ENCODE measurements at places on chromosomes 11 and 22.

- no peak for DNase-seq
These were observed 12.7 kb downstream of the OR56A5 start for GRCh38 chr11:5955586-5955985.

DNA sequence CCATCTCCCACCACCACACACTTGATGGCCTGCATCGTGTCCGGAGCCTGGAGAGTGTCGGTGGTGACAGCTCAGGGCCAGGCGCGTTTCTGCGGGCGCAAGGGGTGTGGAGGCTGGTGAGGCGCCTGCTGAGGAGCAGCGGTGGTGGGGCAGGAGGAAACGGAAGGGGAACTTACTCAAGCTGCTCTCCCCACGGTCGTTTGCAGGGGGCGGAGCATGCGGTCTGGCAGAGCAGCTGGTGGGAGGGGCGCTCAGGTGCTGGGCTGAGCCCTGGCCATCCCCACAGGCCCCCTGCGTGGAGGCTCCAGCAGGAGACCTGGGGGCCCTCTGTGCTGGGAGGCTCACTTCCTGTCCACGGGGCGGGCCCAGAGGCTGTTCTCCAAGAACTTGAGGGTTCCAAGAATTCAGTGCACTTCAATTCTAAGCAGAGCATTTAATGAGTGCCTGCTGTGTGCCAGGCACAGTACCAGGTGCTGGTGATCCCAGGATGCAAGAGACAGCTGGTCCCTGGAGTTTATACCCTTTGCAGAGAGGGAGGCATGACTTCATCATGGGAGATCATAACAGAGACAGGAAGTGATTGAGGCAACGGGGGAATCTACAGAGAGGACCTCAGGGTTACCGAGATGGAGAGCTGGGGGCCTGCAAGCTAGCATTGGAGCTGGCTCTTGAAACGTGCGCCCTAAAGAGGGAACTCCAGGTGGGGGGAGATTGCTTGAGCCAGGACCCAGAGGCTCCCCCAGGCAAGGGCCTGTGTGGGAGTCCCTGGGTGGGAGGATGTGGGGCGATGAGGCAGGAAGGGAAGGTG, at the start of gene RAC2:
RAC2 (minus strand) TSS at position 156 of the 808 bp plus-strand sequence; CDS start at position 35, 121 bp downstream.
- DNase-seq = no peak

DNA sequence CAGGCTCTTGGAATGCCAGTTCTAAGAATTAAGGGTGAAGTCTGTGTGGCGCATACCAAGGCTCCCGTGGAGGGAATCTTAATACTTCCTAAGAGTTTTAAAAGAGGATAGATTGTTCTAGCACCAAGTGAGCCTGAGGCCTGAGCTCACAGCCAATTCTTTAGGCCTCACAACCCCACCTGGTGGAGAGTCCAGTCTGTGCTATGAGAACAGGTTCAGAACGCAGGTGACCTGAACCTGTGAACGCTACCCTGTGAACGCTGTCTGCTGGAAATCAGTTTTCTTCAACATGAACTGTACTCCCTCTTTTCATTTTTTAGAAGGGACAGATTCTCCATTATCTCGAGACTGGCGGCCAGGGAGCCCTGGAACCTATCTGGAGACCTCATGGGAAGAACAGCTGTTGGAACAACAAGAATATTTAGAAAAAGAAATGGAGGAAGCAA, 43.2 kb upstream of the DLAT start:
- no peak for DNase-seq

DNA sequence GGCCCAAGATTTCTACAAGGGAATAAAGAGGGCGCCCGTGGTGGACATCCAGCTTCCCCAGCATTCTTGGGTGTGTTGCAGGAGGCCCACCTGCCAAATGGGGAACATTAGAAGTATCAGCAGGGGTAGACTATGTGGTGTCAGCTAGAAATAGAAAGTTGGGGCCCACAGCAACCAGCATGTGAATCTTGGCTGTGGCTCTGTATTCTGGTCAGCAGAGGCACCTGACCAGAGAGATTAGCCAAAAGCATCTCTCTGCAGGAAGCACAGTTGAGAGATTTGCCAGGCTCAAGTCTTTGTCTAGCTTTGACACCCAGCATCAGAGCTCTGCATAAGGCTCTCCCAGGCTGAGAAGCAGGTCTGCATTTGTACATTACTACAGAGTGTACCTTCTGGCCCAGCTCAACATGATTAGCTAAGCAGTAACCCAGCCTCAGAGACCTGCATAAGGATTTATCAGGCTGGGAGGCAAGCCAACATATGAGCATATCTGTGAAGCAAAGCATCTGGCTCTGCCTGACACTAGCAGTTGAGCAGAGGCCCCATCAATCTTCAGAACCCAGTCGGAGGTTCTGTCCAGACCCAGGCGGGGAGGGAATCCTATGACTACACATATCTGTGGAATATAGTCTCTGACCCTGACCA, 79.9 kb downstream of the MS4A13 start:
- DNase-seq = no peak

GRCh38 chr11:33692013-33692504, 8.6 kb downstream of the C11orf91 start:
- peak; percentile 88 for DNase-seq

- no peak for DNase-seq
These were observed 12.2 kb downstream of the SLC43A3 start for GRCh38 chr11:57414612-57415212.

- no peak for DNase-seq
These were observed 99.1 kb downstream of the CD44 start for GRCh38 chr11:35237860-35238715.

GRCh38 chr22:24186352-24186740, 5.1 kb downstream of the SUSD2 start:
- no peak for DNase-seq

DNA sequence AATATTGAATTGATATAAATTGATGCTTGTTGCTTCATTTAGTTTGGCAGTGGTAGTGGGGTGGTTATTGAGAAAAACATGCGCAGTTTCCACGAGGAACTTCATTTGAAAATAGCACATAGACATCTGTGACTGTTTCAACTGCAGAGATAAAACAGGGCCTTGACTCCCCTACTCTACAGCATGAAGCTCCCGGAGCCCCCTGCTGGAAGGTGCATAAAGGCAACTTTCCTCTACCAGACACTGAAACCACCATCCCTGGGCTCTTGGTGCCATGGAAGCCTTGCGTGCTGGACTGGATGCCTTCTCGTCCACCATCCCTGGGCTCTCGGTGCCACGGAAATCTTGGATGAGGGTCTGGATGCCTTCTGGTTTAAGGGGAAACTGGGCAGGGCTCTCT, 195.9 kb downstream of the CSNK2A3 start:
- DNase-seq = no peak

DNA sequence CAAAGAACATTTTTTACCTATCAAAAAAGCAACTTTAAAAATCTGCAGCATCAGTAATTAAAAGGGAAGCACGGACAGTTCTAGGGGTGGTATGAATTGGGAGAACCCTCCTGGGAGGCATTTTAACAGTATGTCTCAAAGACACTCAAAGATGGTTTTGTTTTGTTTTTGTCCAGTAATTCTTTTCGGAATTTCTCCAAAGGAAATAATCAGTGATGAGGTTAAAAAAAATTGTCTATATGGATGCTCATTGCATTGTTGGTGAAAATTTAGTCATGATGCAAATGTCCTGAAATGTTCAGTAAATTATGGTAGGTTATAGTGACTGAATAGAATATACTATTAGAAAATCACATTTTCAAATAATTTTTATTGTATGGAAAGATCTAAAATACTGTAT, 115.1 kb downstream of the ATXN10 start:
- no peak for DNase-seq

DNA sequence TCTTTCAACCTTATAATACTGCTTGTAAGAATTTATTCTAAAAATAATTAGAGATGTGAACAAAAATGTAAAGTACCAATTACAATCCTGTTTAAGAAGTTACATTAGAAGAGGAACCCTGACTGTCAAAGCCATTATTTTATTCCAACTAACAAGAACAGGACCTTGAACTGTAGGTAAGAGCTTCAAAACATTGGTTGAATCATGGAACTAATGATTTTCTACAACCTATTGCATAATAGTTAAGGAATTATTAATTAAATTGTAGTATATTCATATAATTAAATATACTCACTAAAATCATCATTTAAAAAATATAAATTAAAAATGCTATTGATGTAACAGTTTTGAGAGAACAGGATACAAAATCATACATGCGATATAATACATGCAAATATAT, 649.4 kb upstream of the KIRREL3 start:
- DNase-seq = no peak

DNA sequence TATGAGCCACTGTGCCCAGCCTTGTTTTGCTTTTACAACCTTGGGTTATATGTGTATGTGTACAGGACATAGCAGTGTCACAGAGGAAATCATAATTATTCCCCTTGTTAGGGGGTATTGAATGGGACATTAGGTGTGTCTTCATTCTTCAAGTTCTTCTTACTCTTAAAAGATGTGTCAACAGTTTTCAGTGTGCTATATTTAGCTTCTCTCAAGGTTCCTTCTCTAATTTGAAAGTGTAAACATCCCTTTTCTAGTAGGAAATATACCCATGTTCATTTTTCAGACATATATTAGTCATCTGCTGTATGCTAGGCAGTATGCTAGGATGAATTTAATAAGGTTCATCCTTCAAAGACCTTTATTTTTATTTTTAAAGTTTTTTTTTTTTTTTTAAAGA, 17.1 kb downstream of the PCF11 start:
- DNase-seq = no peak

- DNase-seq = no peak
These were observed 1.0 kb downstream of the FJX1 start for GRCh38 chr11:35619116-35619854.

GRCh38 chr11:128572965-128573364, 14.4 kb downstream of the ETS1 start:
- DNase-seq = no peak

GRCh38 chr22:19943082-19944026, 1.7 kb upstream of the TXNRD2 start:
- DNase-seq = peak; percentile 84

DNA sequence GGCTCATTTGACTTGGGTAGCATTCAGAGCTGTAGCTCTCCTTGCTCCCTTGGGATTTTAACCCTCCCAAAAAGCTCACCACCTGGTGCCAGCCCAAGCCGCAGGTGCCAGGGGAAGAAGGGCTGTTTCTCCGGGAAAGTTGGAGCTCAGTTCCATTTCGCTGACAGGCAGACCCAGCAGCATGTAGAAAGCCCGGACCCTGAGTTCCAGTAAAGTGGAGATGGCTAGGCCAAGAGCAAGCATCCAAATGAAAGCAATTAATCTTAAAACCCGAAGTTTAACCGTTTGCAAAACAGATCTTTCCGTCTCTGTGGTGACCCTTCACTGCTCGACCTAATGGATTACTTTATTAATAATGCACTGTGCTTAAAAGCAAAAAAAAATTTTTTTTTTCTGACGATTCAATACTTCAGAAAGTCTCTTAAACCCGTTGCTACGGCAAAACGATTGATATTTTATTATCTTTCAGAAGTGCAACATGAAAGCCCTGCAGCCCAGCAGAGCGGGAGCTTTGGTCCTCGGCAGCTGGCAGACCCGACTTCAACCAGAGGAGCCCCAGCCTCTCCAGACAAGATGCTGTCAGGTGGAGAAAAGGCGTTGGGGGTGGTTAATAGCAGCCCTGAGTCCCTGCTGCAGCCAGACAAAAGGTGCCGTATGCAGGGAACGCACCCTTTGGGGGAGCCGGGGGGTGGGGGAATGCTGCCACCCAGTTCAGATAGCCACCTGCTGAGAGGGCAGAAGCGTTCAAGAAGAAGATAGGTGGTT, 3.3 kb downstream of the LMO1 start:
- no peak for DNase-seq

- no peak for DNase-seq
These were observed 19.6 kb downstream of the RTN4RL2 start for GRCh38 chr11:57479911-57480310.

- no peak for DNase-seq
These were observed 8.5 kb upstream of the ZNRF3 start for GRCh38 chr22:28874811-28875320.

- DNase-seq = no peak
These were observed 86.0 kb downstream of the FEZ1 start for GRCh38 chr11:125410091-125410490.

- no peak for DNase-seq
These were observed 4.8 kb downstream of the ALG12 start for GRCh38 chr22:49913446-49913845.

- DNase-seq = no peak
These were observed 26.0 kb downstream of the IL10RA start for GRCh38 chr11:118012083-118012669.

GRCh38 chr11:86688398-86689179, 16.2 kb upstream of the ME3 start:
- DNase-seq = no peak

DNA sequence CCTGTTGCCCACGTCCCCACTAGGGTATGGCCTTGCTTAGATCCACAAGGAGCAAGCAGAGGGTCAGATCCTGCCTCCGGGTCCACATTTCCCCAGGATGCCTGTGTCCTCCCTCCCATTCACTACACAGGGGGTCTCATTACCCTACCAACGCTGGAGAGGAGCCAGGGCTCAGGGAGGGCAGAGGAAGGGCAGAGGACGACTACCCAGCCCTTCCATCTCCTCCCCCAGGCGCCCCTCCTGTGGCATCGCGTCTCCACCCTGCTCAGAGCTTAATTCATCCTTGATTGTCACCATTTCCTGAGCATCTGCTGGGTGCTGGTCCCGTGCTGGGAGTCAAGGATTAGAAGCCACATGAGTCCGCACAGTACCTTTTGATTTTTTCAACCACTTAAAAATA, 5.0 kb downstream of the NFAM1 start:
- DNase-seq = no peak

DNA sequence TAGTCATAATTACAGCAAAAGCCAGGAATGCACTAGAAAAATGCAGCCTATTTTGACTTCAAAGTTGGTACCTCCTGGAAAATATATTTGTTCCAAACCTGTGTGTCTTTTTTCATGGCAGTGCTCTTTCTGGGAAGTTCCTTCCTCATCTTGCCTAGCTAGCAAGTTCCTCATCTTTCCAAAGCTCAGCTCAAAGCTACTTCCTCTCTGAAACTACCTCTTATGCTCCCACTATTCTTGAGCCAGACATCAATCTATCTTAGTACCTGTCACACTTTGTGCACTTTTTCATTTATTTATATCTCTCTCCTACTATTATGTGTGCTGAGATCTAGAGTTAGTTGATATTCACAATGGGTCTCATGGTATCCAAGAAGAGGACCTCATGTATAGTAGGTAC, 191.6 kb upstream of the CCDC90B start:
- DNase-seq = no peak
